CD8-positive, alpha-beta memory T cell (primary cell): ENCODE measurements at places on chromosomes 11 and 22.
A peak's percentile ranks its signal among the peaks of the same experiment; 100 is the strongest.

- H3K4me3 ChIP-seq = no peak overlapping the region
- H3K27ac ChIP-seq = no peak overlapping the region
- peaks cover 8% of the 10 kb centered on the region for H3K4me1 ChIP-seq
- no peaks in the 10 kb centered on the region for H3K27me3 ChIP-seq
- H3K36me3 ChIP-seq = no peaks in the 10 kb centered on the region
These were observed 169.0 kb upstream of the GRK3 start for GRCh38 chr22:25395468-25395867.

DNA sequence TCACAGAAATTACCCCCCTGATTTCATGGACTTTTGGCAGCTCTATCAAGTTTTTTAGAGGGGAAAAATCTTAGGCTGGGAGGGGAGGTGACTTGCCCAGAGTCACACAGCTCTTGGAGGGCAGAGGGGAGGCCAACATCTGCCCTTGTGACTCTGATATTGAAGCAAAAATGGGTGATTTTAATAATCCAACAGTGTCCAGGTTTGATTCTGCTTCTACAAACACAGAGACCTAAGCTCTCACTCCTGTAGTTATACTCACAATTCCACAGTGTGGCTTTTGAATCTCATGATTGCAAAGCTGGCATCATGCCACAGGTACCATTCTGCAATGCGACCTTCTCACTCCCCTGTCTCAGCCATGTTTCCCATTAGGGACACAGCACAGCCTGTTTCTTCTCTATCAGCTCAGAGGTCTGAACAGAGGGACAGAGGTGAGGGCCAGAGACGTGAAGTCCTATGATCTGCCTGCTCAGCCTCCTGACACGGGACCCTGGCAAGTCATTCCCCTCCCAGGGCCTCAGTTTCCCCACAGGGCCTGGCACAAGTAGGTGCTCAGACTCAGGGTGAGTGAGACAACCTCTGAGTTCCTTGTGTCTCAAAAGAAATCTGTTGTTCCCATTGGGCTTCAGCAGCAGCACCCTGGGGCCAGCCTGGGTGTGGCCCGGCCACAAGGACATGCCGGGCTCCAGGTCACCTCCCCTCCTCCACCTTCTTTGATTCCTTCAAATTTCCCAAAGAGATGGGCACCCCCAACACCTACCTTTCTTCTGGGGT is 766 bp downstream of the APOL2 start:
- H3K4me1 ChIP-seq = peaks cover 37% of the 10 kb centered on the region
- H3K27me3 ChIP-seq = no peaks in the 10 kb centered on the region
- peaks cover 16% of the 10 kb centered on the region for H3K36me3 ChIP-seq
- peak overlapping the region; percentile 82 for H3K27ac ChIP-seq

DNA sequence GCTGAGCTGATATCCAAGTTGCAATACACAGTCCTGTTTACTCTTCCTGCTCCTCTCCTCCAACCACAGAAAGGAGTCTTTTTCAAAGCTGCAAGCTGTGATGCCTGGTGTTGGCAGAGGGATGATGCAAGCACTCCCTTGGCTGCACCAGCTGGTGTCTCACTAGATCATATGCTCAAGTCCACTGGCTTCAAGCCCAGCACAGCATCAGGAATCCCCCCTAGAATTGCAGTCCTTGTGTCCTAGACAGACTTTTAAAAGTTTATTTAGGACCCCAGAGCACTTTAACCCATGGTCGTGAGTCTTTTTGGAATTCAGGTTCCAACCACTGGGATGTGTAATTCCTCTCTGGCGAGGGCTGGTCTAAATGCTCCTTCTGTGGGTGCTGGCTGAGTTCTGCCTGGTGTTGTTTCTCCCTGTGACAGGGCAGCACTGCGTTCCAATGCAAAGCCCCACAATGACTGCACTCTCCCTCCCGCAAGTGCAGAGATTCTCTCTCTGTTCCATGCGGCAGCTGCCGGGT is 1.9 kb upstream of the HEPN1 start:
- H3K27ac ChIP-seq = no peak overlapping the region
- no peak for DNase-seq
- peaks cover 12% of the 10 kb centered on the region for H3K4me1 ChIP-seq
- no peaks in the 10 kb centered on the region for H3K27me3 ChIP-seq

GRCh38 chr11:69290806-69291205 is 3.1 kb upstream of the MYEOV start:
- H3K27ac ChIP-seq = no peak overlapping the region
- H3K36me3 ChIP-seq = no peaks in the 10 kb centered on the region
- no peak for DNase-seq

GRCh38 chr11:115178705-115179104 is 325.5 kb downstream of the CADM1 start:
- no peaks in the 10 kb centered on the region for H3K27me3 ChIP-seq
- no peak for DNase-seq
- H3K4me3 ChIP-seq = no peak overlapping the region
- no peaks in the 10 kb centered on the region for H3K4me1 ChIP-seq
- no peak overlapping the region for H3K27ac ChIP-seq
- no peaks in the 10 kb centered on the region for H3K36me3 ChIP-seq

DNA sequence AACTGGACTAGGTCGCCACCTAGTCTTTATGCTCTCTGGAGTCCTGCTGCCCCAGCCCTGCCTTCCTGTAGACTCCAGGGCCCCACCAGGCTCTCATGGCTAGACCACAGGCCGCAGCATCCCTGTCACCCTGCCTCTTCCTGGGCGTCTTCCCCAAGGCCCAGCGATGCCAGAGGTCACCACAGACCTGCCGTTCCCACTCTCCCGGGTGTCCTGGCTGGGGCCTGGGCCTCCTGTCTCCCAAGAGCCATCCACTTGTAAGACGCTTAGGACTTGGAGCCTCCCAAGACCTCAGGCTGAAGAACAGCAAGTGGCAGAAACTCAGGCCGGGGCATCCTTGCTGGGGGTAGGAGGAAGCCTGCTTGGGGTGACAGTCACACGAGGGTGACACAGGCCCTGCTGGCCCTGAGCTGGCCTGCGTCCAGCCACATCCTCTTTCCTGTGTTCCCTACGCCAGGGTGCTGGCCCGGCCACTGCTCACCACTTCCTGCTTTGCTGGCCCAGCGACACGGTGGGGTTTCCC is 2.0 kb upstream of the TCIRG1 start:
- H3K4me1 ChIP-seq = peaks cover 52% of the 10 kb centered on the region
- H3K27ac ChIP-seq = peak overlapping the region; percentile 20
- H3K27me3 ChIP-seq = no peaks in the 10 kb centered on the region
- no peak for DNase-seq

DNA sequence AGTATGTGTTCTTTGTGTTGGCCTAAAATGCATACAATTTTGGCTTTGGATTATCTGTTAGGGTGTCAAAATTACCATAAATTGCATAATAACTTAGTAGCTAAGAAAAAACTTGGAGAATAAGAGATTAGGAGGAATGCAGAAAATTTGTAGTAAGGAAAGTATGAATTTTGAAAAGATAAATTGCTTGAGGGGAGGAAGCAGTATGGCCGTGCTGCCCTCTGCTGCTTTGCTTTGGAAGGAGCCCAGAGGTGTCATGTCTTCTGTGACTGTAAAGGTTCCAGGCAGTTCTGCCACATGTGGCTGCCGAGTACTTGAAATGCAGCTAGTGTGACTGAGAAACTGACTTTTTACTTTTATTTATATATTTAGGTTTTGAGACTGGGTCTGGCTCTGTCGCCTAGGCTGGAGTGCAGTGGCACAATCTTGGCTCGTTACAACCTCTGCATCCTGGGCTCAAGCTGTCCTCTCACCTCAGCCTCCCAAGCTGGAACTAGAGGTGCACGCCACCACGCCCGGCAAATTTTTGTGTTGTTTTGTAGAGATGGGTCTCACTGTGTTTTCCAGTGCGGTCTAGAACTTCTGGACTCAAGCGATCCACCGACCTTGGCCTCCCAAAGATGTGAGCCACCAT is 1.8 kb downstream of the ADSL start:
- peaks cover 27% of the 10 kb centered on the region for H3K4me1 ChIP-seq
- peak overlapping the region; percentile 78 for H3K4me3 ChIP-seq
- no peak overlapping the region for H3K27ac ChIP-seq

GRCh38 chr11:24679821-24680351 is 183.0 kb downstream of the LUZP2 start:
- no peaks in the 10 kb centered on the region for H3K27me3 ChIP-seq
- no peak overlapping the region for H3K27ac ChIP-seq
- no peaks in the 10 kb centered on the region for H3K4me1 ChIP-seq
- H3K36me3 ChIP-seq = no peaks in the 10 kb centered on the region

- no peak overlapping the region for H3K4me3 ChIP-seq
- peaks cover 21% of the 10 kb centered on the region for H3K4me1 ChIP-seq
- H3K27me3 ChIP-seq = no peaks in the 10 kb centered on the region
- H3K27ac ChIP-seq = no peak overlapping the region
- DNase-seq = no peak
These were observed 35.6 kb upstream of the MMP7 start for GRCh38 chr11:102566112-102566511.
